Endothelial cell (in vitro differentiated cells): ENCODE measurements at places on chromosomes 12 and 14. TPM values are rescaled to one million over a fixed set of nuclear protein-coding genes. Genes with fewer than 3 reads are reported as not detected.

DNA sequence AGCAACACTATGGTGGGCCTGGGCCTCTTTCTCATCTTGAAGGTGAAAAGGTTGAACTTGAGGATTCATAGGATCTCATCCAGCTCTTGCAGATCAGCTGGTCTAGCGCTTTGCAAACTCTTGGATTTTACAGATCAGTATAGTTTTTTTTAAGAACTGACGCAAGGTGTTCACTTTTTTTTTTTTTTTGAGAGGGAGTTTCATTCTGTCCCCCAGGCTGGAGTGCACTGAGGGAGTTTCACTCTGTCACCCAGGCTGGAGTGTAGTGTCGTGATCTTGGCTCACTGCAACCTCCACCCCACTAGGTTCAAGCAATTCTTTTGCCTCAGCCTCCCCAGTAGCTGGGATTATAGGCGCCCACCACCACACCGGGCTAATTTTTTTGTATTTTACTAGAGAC, 20.4 kb upstream of the LGMN start:
- no peak for DNase-seq

DNA sequence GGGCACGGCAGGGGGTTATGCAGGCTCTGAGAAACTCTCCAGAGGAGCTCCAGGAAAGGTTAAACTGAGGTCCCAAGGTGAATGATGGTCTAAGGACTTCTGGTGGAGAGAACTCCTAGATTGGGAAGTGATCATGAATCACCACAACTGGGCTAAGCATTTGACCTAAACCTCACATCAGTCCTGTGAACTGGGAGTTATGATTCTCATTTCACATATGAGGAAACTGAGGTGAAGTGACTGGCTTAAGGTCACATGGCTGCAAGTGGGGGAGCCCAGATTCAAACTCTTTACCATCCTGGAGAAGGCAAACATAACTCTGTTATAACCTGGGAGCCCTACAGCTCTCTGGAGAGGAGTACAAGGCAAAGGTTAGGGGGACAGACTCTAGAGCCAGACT, 4.2 kb downstream of the RARG start:
- DNase-seq: no peak

DNA sequence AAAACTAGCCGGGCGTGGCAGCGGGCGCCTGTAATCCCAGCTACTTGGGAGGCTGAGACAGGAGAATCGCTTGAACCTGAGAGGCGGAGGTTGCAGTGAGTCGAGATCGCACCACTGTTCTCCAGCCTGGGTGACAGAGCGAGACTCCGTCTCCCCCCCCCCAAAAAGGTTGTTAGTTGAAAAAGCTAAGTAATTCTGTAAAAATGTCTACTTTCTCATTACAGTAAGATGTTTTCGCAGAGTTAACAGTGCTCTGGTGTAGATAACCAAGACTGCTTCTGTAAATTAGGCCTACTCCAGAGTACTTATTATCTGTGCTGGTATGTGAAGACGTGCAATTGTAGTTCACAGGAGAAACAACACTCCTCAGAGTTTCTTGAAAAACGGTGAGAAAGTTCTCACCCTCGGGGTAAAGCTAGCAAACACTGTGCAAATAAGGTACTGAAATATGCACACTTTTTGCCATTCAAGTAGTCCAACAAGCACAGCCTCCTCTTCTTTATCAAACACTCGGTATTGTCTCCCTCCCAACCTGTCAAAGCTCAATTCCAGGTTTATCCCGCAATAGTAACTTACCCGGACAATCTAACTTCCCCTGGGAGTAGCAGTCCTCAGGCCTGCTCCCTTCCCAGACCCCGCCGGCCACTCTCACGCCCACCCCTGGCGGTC, 974 bp downstream of the BTBD7 start:
- no peak for DNase-seq

- no peak for DNase-seq
These were observed 54.1 kb downstream of the BEGAIN start for GRCh38 chr14:100532906-100533655.

DNA sequence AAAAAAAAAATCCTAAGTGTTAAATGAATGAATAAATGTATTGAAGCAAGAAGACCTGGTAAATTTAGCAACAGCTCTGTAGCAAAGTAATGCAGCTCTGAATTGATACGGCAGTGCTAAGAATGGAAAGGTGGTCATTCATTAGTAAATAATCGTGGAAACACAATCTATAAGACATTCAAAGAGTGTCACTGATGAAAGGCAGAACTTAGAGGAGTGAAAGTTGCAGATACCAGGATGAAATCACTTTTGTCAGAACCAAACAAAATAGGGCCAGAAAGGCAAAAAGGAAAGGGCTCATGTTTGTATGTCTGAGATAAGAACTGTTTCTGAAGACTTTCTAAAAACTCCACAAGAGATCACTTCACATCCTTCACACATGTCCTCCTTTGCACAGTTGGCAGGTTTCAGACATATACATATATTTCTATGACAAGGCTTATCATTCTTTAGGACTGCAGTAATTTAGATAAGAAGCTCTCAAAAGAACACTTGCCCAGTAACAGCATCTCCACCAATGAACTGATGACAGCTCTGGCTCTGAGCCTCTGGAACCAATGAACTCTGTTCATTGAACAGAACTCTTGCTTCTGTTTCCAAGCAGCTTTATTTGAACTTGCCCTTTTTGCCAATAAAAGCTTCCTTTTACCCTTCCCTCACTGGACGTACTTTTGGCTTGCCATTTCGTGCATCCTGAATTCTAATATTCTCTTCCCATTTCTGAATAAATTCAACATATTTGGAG, 4.2 kb upstream of the LRR1 start:
- DNase-seq: no peak

DNA sequence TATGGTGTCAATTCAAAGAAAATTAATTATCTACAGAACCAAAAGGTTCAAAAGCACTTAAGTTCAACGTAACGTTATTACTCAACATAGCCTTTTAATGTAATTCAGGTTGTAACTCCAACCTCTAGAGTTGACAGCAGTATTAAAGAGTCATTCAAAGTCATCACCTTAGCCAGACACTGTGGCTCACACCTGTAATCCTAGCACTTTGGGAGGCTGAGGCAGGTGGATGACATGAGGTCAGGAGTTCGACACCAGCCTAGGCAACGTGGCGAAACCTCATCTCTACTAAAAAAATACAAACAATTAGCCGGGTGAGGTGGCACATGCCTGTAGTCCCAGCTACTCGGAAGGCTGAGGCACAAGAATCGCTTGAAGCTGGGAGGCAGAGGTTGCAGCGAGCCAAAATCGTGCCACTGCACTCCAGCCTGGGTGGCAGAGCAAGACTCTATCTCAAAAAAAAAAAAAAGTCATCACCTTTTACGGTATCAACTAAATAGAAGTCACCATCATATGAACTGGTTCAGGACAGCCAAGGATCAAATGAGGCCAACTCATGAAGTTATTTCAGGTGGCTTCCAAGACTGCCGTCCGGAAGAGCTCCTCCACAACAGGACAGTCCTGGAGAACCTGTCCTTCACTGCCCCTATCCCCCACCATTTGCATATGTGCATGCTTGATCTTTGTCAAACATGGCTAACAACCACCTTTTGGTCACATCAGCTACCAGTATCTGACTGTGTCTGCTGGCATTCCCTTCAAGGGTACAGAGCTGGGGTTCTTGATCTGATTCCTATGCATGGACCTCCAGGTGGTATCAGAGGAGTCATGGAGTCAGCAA, 4.2 kb downstream of the PPTC7 start:
- DNase-seq: no peak

LBHD2 gene
- not detected for total RNA-seq

SLC2A14 gene
- 0.64 TPM for total RNA-seq

MSRB3 gene
- total RNA-seq: 19.9 TPM
